ENCODE measurements at places on chromosomes 6 and 20.

- no peak for DNase-seq
These were observed 28.1 kb upstream of the HLA-C start for GRCh38 chr6:31299947-31300346.

DNA sequence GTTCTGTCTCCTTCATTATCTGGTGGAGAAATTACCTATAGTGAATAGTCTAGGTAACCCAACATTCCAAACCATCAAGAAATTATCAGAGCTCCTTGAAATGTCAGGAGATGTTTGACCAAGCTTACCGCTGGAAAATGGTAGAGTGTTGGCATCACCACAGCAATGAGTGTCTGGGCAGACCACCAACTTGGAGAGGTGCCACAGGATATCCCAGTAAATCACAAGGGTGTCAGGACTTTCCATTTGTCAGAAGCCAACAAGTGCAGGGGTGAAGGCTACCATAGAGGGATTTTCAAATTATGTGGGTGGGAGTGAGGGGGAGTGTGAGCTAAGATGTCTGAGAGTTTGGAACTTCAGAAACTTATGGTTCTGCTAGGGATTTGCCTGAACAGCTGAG is 73.2 kb downstream of the VGLL2 start:
- DNase-seq, result no peak

- DNase-seq, result peak; percentile 61
These were observed 373.5 kb upstream of the BTBD3 start for GRCh38 chr20:11544029-11544678.

- no peak for DNase-seq
These were observed 95.5 kb downstream of the ARHGAP18 start for GRCh38 chr6:129614464-129614863.

- DNase-seq, result peak; percentile 96
These were observed 3.6 kb upstream of the EDN1 start for GRCh38 chr6:12286373-12287110.

- no peak for DNase-seq
These were observed 58.6 kb upstream of the DOK5 start for GRCh38 chr20:54416770-54417169.

- no peak for DNase-seq
These were observed 2.7 kb downstream of the MYT1 start for GRCh38 chr20:64166721-64167615.

DNA sequence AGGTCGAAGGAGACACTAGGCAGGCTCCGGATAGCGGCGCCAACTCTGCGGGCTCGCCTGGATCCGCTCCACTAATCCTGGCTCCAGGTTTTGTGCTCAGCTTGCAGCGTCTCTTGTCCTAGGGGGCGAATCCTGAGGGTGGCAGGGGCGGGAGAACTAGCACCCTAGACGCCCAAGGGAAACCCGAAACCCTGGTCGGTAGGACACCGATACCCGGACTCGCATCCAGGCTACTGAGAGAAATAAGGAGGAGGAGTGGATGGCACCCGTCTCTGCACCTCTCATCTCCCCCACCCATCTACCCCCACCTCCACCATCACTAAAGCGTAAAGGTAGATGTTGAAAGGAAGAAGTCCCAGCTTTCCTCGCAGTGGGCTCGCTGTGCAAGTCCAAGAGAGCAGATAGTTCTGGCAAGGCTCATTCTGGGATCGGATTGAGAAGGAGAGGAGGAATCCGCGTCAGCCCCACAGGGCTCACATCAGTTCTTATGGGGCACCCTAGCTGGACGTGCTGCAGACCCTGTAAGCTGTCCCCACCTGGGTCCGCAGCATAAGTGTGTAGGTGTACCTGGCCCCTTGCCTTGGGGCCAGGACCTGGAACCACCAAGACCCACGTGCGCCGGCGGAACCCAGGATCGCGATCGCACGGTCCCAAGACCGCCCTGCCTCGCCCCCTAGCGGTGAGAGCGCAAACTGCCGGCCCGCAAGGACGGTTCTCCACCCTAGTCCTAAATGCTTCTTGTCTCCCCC is 6.9 kb downstream of the SLC32A1 start:
- DNase-seq, result no peak

- no peak for DNase-seq
These were observed 253.0 kb upstream of the SOX4 start for GRCh38 chr6:21340573-21340972.

DNA sequence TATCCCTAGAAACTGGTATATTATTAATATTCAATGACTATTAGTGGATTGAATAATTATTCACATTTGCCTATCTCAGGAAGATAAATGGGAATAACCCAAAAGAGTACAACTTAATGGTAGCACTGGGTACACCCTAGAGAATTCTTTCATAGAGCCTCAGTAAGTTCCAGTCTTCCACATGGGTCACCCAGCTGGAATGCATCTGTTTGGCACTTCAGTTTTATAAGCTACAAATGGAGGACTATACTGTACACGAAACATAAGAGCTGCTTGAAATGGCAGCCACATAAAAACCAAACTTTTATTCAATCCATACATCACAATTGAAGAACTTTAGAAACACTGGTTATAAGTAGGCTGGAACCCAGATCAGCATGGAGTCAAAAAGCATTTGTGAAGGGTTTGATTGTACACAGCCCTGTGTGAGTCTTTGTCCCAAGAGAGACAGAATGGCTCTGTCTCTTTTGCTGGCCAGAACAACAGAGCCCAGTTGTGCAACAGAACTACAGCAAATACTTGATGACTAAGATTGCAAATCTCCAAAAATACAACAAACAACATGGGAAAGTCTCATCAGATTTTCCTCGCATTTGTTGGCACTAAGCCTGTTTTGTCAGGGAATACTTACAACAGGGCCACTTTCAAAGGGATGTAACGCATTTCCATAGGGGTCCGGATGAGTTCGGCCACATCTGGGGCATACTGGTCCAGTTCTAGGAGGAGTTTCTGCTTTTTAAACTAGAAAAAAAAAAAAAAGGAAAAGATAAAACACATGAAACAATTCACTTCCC is 39.5 kb downstream of the PIGU start:
- no peak for DNase-seq

DNA sequence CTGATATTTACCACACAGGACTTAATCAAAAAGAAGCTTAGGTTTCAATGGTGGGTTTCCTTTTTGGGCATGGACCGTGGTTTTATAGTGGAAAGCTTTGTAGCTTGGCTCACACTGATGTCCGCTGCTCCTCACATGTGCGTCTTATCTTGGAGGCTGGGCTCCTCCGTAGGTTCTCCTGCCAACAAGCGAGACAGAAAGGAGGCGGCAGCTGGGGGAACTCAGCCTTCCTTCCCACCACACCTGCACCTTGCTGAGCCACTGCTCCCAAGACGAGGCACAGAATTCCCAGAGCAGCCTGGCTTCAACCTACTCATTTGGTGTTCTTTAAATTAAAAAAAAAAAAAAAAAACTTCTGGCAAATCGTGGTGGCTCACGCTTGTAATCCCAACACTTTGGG is 235.5 kb upstream of the QKI start:
- no peak for DNase-seq
